Progenitor cell of endocrine pancreas (in vitro differentiated cells): ENCODE measurements at places on chromosomes 3 and 15.
A peak's percentile ranks its signal among the peaks of the same experiment; 100 is the strongest.

DNA sequence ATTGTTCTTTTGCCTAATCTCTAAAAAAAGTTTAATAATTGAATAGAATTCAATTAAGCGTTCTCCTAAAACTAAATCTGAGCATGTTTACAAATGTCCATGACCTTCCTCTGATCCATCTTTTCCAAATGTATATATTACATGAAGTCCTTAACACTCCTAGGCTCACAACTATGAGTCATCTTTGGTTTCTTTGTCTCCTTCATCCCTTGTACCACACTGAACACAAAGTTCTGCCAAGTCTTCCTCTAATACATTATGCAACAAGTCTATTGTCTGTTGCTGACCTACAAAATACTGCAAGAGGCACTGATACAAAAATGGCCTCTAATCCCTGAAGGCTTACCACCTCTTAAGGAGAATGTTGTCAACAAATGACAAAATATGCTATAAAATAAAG lies 550.2 kb downstream of the PYDC2 start:
- no peak for DNase-seq

- no peak for DNase-seq
Measured at GRCh38 chr15:95131131-95131556, 899.8 kb downstream of the MCTP2 start.

GRCh38 chr15:71304681-71305080 lies 189.4 kb downstream of the THSD4 start:
- DNase-seq = no peak

DNA sequence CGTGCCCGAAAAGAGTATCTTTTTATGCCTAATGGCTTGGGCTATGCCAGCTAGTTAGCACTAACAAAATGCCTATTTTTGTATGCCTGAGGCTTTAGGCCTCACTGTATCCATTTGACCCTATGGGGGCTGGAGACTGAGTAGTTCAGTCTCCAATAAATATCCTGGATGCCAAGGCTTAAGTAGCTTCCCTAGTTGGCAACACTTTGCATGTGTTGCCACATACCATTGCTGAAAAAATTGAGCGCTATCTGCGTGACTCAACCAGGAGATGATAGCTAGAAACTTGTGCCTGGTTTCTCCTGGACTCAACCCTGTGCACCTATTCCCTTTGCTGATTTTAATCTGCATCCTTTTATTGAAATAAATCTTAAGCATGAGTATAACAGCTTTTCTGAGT lies 58.4 kb upstream of the ATP2C1 start:
- DNase-seq = no peak

DNA sequence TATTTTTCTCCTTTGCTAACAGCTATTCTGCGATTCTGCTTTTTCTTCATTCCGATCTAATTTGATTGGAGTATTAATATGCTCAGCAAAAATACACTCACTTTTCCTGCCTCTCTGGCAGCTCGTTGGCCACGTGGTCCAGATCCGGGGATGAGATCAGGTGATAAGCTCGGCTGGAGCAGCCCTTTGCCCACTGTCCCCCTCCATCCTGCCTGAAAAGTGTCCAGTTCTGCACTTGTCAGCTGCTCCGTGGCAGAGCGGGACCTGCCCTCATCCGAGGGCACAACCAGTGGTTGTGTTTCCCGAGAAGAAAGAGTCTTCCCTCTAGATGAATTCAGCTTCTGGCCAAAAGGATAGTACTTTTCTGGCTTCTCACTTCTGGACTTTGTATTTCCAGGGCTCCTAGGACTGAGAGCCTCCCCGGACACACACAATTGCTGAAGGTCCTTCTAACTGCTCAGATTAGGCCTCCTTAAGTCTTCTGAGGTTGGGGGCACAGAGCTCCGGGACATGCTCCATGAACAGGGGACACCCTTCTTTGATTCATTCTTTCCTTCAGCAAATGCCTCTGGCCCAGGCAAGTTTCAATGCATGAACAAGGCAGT lies 103.9 kb upstream of the ALDH1A3 start:
- DNase-seq = no peak

DNA sequence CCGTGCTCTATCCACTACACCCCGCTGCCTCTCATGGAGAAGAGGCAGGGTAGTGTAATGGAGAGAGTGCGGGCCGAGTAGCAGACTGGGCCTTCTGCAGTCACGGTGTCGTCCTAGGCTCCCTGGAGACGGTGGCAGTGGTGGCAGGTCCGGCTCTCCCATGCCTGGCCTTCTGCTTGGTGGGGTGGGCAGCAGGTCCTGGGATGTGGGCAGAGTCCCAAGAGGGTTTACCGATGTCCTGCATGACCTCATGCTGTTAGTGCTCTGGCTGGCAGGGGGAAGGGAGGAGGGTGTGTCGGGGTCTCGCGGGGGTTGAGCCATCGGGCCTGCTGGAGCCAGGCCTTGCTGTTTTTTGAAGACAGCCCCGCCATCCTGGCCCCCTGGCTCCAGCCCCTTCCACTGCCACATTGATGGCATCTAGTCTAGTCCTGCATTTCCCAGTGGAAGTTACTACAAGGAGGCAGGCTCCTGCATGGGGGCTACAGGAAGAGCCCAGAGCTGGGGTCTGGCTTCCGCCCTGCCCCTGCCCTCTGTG lies 73.6 kb upstream of the SEC13 start:
- no peak for DNase-seq

DNA sequence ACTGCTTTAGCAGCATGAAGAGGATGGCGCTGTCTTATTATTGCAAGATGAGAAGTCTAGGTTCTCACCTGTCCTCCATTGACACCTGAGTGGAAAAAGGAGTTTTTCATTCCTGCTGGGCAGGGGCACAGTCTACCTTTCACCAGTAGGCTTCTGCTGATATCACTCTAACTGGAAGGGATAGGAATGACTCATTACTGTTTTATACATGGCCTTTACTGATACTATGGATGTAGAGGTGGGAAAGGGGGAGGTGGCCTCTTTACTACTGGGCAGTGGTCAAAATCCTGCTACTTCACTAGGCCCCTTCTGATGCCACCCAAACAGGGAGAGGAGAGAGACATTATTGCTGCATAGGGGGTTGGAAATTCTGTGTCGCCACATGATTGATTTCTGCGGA lies 97.8 kb downstream of the BBX start:
- DNase-seq = no peak

- DNase-seq = no peak
Measured at GRCh38 chr3:134126153-134126552, 96.4 kb upstream of the SLCO2A1 start.

GRCh38 chr3:52001443-52001974 lies 5.8 kb upstream of the RPL29 start:
- DNase-seq = peak; percentile 91

DNA sequence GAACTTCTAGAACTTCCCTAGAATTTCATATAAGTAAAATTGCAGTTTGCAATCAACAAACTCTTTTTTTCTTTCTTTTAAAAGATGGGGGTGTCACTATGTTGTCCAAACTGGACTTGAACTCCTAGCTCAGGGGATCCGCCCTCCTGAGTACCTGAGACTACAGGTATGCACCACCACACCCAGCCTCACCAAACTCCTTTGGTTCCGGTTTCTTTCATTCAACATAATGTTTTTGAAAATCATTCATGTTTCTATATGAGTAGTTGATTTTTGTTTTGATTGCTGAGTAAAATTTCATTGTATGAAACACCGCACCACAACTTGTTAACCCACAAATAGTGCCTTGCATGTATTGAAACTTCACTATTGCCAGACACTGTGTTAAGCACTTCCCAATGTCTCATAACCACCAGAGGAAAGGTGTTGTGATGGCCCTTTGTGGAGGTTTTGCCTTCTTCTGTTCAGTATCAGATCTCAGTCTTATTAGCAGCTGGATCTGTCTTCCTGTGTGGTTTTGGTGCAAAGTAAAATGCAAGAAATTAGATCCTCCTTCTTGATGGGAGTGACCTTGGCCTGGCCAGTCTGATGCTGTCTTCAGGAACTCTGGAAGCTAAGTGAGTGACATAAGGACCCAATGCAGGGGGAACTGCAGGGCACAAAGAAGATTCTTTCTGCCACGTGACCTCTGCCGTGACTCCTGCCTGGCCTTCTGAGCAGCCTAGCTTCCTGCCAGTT lies 78.8 kb upstream of the UBE2E1 start:
- DNase-seq = no peak

GRCh38 chr3:38375072-38375471 lies 28.5 kb downstream of the XYLB start:
- no peak for DNase-seq

DNA sequence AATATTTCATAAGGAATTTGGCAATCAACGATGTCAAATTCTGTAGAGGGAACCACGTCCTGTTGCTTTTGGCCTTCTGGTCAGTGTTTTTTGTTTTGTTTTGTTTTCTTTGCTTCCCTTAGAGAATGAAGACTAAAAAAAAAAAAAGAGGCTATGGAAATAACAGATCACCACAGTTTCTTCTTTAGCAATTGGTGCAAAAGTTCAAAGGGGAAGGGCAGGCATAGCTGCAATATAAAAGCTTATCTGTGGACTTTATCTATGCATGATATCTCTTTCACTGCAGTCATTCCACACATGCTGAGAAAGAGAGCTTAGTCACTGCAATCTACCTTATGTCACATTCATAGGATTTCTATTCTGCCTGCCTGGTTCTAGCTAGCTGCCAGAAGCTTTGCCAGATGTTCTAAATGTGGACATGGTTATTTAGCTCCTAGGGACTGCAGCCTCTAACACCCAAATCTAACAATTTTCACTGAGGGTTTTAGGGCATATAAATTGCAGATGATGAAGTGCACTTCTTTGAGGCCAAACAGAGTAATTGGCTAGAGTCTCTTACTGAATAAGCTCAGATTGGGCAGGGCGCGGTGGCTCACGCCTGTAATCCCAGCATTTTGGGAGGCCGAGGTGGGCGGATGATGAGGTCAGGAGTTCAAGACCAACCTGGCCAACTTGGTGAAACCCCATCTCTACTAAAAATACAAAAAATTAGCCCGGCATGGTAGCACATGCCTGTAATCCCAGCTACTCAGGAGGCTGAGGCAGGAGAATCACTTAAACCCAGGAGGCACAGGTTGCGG lies 637.2 kb downstream of the NTRK3 start:
- no peak for DNase-seq

DNA sequence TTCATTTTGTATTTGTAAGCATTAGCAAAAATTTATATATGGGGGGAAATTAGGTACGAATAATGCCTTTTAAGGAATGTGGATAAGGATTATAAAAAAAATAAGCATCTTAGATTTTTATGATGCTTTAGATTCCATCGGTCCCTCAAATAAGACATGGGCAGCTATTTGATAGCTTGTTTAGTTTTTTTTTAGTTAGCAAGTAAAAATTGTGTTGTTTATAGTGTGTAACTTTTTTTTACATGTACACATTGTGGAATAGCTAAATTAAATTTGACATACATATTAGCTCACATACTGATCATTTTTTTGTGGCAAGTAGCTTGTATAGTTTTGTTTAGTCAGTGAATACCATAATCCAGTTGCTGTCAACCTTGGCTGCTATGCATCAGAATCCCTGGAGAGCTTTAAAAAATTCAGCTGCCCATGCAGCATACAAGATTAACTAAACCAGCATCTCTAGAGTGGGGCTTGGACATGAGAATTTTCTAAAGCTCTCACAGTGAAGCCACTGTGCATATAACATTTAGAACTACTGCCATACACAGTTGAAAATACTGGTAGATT lies 53.9 kb downstream of the TMOD3 start:
- DNase-seq = no peak

DNA sequence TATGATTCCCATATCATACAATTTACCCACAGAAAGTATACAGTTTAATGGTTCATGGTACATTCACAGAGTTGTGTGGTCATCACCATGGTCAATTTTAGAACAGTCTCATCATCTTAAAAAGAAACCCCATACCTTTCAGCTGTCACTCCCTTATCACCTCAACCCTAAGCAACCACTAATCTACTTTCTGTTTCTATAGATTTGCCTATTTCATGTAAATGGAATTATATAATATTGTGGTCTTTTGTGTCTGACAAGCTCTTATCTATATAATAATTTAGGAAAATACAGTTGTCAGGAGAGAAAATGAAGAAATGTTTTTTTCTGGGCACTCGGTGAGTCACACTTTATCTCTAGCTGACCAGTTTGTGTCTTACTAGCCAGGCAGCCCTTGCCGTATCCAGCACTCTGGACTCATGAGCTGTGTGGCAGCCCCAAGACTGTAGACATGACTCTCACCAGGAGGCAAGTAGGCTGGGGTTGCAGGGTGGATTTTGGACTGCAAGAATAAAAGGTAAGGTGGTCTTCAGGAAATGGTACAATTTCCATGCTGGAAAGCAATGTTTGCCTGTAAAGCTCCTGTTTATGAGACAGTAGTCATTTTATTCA lies 234.6 kb downstream of the THRB start:
- DNase-seq = no peak

- no peak for DNase-seq
Measured at GRCh38 chr15:65392368-65392767, 14.6 kb upstream of the IGDCC3 start.

- no peak for DNase-seq
Measured at GRCh38 chr15:63104727-63105126, 16.9 kb upstream of the LACTB start.

GRCh38 chr3:188400494-188401243 lies 246.7 kb downstream of the LPP start:
- no peak for DNase-seq

DNA sequence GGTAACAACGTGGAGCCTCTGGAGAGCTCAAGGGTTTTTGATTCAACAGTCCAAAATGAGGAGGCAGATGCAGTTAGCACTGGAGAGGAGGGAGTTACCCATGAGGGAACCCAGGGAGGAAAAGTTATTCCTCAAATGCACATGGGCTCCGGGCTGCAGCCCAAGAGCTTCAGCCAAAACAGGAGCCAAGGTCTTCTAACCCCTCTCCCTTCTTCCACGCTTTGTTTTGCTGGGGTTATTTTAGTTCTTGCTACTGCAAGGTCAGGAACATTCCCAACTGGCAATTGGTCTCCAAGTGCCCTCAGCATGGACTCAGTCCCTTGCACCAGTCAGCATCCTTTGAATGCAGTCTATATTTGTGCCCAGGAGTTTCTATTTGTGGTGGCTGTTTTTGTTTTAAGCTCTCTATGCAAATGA lies 90.0 kb downstream of the TGFBR2 start:
- no peak for DNase-seq

GRCh38 chr15:98562331-98562937 lies 85.9 kb upstream of the IGF1R start:
- DNase-seq = no peak

- DNase-seq = no peak
Measured at GRCh38 chr3:130991126-130991525, 35.5 kb downstream of the ASTE1 start.

DNA sequence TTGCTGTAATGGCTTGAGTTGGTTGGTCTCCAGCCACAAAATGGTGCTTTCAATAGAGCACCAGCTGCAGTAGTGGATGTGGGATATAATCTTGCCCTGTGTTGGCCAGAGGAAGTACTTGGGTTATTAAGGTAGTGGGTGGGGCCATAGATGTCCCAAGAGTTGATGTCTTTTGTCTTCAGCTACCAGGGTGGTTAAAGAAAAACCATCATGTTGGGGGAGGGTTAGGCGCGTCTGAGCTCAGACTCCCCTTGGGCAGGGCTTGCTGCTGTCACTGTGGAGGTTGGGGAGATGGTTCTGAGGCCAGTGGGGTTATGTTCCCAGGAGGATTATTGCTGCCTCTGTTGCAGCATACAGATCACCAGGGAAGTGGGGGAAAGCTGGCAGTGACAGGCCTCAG lies 46.9 kb upstream of the GADL1 start:
- no peak for DNase-seq

GRCh38 chr3:159620873-159621272 lies 367.8 kb upstream of the IL12A start:
- no peak for DNase-seq
